ENCODE measurements at places on chromosomes 6 and 20.

DNA sequence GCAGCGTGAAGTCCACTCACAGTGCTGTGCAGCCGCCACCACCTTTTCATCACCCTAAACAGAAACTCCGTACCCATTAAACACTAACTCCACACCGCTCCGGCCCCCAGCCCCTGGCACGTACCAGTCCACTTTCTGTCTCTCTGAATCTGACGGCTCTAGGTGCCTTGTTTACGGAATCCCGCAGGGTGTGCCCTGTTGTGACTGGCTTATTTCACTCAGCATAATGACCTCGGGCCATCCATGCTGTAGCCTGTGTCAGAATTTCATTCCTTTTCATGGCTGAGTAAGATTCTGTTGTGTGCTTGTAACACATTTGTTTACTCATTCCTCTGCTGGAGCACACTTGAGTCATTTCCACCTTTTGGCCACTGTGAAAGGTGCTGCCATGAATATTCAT, 18.0 kb downstream of the TCFL5 start:
- DNase-seq = no peak

DNA sequence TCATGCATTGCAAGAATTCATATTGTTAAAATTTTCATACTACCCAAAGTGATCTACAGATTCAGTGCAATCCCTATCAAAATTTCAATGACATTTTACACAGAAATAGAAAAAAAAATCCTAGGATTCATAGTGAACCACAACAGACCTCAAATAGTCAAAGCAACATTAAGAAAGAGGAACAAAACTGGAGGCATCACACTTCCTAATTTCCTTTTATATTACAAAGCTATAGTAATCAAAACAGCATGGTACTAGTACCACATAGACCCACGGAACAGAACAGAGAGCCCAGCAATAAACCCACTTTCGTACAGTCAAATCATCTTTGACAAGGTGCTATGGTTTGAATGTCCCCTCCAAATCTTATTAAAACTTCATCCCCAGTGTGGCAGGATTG, 39.7 kb downstream of the NTSR1 start:
- no peak for DNase-seq

DNA sequence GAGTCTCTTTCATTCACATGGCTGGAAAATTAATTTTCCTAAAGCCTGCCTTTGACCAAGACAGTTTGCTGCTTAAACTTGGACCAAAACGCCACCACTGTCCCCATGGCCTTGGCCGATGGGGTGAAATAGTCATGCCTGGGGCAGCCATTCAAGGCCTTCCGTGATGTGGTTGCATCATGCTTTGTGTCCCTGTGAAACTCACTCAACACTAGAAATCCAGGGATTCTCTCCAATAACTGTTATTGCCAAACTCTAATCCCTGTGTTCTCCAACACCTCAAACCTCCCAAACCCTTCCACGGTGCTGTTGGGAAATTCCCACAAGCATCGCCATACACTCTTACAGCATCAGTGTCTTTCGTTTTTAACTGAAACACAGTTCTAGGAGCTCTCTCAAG, 1.4 kb upstream of the TXNDC5 start:
- DNase-seq = no peak

DNA sequence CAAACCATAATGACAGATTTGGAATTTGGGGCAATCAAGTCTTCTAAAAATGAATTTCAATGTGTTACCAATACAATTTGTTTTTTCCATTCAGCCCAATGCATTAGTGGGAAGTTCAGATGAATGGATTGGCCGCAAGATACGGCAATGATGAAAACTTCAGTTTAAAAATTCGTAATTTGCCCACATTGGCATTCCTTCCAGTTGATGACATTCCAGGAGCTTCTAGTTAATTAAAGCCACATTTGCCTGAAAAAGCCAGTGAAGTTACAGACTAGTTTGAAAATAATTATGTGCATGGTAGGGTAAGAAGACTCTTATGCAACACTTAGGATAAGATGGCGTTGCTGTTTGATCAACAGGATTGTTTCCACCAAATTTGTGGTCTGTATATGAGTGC, 46.2 kb downstream of the NHLRC1 start:
- peak; percentile 79 for DNase-seq

- DNase-seq = no peak
Observed at GRCh38 chr6:131768964-131769363, 38.9 kb upstream of the ENPP1 start.

DNA sequence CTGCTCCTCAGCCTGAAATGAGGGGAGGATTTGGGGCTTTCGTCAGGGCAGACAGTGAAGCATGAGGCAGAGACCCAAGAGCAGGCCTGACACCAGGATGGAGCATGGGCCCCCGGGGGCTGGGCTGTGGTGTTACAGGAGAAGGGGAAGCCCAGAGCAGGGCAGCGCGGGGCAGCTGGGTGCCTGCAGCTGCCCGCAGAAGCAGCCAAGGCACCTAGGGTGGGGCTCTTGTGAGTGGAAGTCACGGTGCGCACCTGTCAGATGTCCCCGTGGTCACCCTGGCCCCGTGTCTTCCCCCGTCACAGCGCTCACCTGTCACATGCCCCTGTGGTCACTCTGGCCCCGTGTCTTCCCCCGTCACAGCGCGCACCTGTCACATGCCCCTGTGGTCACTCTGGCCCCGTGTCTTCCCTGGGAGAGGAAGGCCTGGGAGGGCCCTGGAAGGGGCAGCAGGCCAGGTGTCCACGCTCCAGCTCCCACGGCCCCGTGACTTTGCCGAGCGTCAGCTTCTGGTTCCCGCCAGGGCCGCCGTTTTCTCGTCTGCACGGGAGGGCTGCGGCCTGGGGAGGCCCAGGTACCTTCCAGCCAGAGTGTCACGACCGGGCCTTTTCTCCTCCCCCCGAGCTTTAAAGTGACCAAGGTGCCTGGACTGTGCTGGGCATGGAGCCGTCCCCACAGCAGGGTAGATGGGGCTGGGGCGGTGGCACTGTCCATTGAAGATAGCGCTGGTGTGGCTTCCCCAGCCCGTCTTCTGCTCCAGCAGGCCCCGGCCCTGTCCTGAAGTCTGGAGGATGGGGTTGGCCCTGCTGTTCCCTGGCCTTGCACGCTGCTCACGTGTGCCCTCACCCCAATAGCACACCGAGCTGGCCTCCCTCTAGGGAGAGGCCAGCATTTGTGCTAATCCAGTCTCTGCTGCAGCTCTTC, 9.4 kb downstream of the ARFGAP1 start:
- no peak for DNase-seq

GRCh38 chr6:139533573-139534471, 159.4 kb upstream of the CITED2 start:
- peak; percentile 80 for DNase-seq

GRCh38 chr20:12660918-12661317, 347.9 kb upstream of the SPTLC3 start:
- no peak for DNase-seq

DNA sequence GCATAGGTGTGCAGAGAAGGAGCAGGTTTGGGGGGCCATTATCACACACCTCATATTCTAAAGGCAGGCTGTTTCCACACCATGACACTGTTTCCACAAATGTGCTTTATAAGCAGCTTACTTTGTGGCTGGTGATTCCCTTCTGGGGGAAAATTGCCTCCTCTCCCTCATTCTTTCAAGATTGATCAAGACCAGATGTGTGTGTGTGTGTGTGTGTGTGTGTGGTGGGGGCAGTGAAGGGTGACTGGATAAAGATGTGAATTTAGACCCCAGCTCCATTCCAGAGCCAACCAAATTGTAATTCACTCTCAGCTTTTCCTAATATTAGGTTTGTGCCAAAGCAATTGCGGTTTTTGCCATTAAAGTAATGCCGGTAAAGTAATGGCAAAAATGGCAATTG, 45.6 kb downstream of the EDN3 start:
- no peak for DNase-seq

- no peak for DNase-seq
Observed at GRCh38 chr6:156199182-156199581, 578.0 kb upstream of the ARID1B start.

GRCh38 chr6:152143359-152143758, 335.9 kb downstream of the ESR1 start:
- DNase-seq = no peak

GRCh38 chr6:150720774-150721233, 121.1 kb downstream of the PLEKHG1 start:
- DNase-seq = no peak

DNA sequence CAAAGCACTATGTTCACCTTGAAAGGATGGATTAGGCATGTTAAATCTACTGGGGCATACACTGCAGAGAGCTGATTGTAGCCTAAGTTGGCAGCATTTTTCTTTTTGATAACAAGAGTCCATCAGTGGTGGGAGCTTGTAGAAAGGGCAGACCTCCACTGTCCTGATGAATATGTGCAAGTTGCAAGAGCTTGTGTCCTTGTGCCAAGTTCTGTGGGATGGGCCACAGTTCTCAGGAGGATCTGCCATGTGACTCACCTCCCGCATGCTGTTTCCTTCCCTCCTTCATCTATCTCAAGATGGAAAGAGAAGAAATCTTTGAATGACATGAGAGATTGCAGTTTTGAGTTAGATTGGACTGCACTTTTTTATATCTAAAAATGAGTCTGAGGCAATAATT, 58.3 kb upstream of the GGTLC1 start:
- no peak for DNase-seq

- DNase-seq = no peak
Observed at GRCh38 chr6:148175550-148176188, 167.0 kb upstream of the SASH1 start.

DNA sequence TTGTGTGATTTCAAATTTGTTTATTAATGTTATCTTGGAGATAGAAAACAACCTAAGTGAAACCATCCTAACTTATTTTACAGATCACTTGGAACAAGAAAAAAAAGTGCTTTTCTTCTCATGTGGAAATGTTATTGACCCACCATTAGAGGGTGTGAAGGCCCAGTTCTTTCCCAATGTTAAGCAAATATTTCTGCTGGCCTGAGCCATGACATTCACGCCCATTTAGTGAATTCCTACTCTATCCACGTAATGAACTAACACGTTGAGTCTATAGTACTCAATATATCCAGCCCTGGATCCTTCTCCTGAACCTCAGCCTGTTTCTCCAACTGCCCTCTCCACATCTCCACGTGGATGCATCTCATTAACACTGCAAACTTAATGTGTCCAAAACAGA, 180.6 kb upstream of the ZFP64 start:
- DNase-seq = no peak

GRCh38 chr6:143060354-143060805, 309 bp upstream of the AIG1 start:
- no peak for DNase-seq

DNA sequence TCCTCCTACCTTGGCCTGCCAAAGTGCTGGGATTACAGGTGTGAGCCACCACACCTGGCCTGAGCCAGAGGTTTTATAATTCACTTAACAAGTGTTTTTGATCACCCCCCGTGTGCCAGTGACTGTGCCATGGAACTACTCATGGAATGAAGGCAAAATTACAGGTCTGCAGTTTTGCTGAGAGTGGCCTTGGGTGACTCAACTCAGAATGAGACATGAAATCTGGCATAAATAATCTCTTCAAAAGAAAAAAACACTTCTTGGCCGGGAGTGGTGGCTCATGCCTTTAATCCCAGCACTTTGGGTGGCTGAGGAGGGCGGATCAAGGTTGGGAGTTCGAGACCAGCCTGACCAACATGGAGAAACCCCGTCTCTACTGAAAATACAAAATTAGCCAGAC, 166.9 kb upstream of the SALL4 start:
- DNase-seq = no peak

GRCh38 chr6:13436399-13437217, 50.8 kb downstream of the GFOD1 start:
- DNase-seq = no peak

DNA sequence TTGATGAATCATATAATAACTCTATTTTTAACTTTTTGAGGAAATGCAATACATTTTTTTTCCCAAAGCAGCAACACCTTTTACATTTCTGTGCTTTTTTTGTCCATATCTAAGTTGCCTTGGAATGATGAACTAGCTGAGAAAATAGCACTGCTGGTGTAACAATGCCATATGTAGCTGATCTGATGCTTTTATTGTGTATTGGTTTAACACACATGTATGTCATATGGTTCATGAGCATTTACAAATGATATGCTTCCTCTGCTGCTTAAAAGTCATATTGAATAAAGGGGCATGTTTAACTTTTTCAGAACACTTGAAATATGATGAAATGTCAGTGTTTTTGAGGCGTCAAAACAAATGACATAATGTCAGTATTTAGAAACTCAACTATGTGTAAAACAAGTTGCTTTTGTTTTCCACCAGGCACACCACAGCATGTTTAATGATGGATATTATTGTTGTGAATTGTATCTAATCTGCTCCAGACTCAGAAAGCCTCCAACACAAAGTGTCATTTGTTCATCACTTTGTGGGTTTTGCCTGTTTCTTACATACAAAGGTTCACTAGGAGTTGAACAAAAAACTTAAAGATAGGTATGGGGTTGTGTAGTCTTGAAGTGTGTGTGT, 775.8 kb upstream of the FLRT3 start:
- DNase-seq = no peak

GRCh38 chr20:14589383-14589782, 252.0 kb upstream of the FLRT3 start:
- no peak for DNase-seq

DNA sequence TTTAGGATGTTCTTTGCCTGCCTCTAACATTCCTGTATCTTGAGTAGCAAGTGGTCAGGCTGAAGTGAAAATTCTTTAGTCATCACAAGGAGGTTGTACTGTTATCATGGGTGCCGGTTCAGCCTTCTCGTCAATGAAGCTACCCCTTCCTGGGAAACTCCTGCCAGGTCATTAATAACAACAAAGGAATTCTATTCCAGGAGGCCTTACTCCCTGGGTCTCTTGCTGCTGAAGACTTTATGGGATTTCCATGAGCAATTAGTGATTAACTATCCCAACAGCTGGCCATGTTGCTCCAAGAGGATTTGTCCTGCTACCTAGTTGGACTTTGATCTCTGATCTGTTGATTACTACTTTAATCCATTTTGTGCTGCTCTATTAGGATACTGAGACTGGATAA, 62.7 kb upstream of the ELOVL5 start:
- DNase-seq = no peak

DNA sequence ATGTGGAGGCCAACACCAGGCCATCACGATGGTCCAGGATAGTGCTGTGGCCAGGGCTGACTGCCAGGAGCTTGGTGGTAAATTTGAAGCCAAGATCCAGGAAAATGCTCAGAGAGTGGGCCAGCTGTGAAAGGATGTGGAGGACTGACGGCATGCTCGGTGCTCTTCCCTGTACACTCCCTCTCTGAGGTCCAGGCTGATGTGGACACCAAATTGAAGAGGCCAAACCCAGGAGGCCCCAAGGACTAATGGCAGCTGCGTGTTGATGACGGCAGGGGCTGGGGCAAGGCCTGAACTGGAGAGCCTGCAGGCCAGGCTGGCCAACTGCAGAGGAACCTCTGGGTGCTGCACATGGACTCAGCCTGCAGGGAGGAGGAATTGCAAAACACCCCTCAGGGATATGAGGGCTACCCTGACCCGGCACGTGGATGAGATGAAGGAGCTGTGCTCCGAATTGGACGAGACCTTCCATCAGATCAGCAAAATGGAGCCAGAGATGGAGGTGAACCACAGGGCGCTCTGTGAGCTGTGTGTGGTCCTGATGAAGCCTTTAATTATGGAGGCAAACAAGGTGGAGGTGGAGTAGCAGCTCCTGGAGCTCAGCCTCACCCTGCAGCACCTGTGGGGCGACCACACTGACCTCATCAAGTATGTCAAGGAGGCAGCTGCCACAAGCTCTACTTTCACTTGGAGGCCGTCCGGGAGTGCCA, 6.9 kb upstream of the RAET1E start:
- no peak for DNase-seq
